ENCODE measurements at places on chromosomes 13 and 19. TPM values are rescaled to one million over a fixed set of nuclear protein-coding genes. Genes with fewer than 3 reads are reported as not detected.

GRCh38 chr19:19459073-19459472 is 53.6 kb downstream of the GATAD2A start:
- DNase-seq = no peak
- no peaks in the 10 kb centered on the region for H3K27me3 ChIP-seq
- no peaks in the 10 kb centered on the region for H3K36me3 ChIP-seq
- peaks cover 46% of the 10 kb centered on the region for H3K4me1 ChIP-seq
- H3K4me3 ChIP-seq = no peak overlapping the region

- H3K27ac ChIP-seq = no peak overlapping the region
- H3K4me3 ChIP-seq = no peak overlapping the region
- H3K36me3 ChIP-seq = no peaks in the 10 kb centered on the region
- no peaks in the 10 kb centered on the region for H3K27me3 ChIP-seq
- H3K4me1 ChIP-seq = peaks cover 23% of the 10 kb centered on the region
These were observed 2.4 kb downstream of the PPP1R13L start for GRCh38 chr19:45402298-45403061.

DNA sequence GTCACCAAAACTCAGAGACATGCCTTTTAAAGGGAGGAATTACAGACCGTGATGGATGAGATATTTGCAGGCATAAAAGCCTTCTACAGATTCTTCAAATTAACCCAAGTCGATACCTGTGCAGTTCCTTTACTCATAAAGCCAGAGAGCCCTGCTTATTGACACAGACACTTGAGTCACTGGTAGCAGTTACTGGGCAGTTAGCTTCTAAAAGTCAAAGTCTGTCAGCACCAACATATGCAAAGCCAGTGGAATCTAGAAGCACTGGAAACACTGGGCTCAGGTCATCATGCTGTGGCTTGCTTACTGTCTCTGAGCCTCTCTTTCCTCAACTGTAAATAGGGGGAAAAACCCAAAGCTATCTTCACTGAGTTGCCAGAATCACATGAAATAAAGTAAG is 25.7 kb upstream of the LRCH1 start:
- DNase-seq = no peak
- no peaks in the 10 kb centered on the region for H3K4me1 ChIP-seq
- H3K36me3 ChIP-seq = no peaks in the 10 kb centered on the region
- H3K4me3 ChIP-seq = no peak overlapping the region
- no peaks in the 10 kb centered on the region for H3K27me3 ChIP-seq
- H3K27ac ChIP-seq = no peak overlapping the region

PLPPR3 gene
- not detected for total RNA-seq

DNA sequence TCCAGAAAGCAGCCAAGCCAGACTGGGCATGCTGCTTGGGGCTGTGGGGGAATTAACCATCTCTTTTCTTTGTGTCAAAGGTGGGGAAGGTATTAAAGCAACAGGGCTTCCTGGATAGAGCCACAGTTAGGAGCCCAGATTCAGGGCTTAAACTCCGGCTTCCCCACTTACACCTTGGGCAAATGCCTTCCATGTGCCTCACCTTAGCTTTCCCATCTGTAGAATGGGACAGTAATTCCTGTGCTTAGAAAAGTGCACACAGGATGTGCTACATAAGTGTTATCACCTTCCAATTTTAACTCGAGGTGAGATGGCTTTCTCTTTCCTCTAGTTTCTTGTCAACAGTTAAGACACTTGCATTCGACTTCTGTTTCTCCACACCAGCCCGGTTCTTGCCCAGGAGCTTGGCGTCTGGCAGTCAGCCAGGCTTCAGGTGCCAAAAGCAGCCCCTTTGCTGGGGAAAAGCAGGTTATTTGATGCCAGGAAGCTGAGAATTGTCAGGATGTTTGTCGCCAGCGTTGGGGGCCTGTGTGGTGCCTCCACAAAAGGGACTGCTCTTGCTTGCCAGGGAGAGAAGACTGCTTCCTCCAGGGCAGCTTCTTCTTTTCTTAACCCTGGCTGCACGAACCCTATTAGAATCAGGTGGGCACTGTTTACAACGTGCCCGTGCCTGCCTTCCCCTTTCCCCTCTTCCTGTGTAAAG is 79.2 kb downstream of the SIPA1L3 start:
- H3K4me3 ChIP-seq = no peak overlapping the region
- no peaks in the 10 kb centered on the region for H3K36me3 ChIP-seq
- no peaks in the 10 kb centered on the region for H3K27me3 ChIP-seq
- no peak overlapping the region for H3K27ac ChIP-seq
- peaks cover 15% of the 10 kb centered on the region for H3K4me1 ChIP-seq
- DNase-seq = no peak

ZSCAN1 gene
- not detected for total RNA-seq

ATP4B gene
- total RNA-seq = not detected

DNA sequence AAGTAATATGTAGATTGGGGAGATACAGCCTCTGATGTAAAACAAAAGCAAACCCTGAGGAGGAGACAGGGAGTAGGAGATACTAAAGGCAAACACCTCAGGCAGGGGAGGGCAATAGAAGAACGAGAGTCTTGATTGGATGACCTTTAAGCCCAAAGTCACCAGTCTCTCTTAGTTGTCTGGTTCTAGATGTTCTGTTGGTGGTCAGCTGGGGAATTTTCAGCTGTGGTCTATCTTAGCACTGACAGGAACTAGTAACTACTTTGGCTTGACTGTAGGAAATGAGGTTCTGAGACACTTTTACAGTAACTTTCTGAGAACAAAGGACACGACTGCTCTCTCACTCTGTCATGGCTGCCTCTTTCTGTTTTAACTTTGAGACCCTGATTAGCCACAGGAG is 290.7 kb upstream of the MIR17HG start:
- no peaks in the 10 kb centered on the region for H3K27me3 ChIP-seq
- H3K4me3 ChIP-seq = no peak overlapping the region
- no peaks in the 10 kb centered on the region for H3K4me1 ChIP-seq
- DNase-seq = no peak

DNA sequence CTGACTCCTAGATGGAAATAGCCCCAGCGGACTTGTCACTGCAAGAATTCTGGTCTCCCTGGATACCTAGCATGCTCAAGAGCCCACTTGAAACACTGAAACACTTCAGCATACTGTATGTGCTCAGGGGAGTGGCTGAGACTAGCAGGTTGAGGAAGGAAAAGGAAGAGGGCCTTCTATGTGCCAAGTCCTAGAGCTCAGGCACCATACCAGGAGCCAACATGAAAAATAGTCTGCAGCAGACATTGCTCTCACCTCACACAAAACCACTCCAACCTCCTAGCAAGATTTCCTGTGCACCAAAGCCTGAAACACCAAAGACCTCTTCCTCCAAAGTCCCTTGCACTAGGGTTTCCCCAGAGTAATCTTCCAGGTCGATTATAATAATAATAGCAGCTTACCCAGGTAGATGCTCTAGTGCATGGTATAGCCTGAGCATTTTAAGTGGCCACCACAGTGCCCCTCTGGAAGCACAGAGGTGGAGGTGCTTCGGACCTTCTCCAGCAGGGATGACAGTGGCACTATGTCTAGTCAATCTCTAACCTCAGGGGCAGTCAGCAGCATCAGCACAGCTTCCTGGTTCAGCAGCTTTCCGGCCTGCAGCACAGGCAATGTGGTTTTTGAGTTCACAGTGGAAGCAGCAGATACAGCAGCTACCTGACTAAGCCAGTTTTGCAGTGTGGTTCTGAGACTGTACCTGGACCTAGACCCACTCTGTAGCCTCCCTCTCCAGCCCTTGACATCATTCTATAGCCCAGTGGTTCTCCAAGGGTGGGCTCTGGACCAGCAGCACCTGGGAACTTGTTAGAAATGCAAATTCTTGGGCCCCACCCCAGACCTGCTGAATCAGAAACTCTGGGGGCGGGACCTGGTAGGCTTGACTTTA is 45.6 kb upstream of the UBE2L5 start:
- no peaks in the 10 kb centered on the region for H3K36me3 ChIP-seq
- H3K4me1 ChIP-seq = no peaks in the 10 kb centered on the region
- DNase-seq = peak; percentile 69
- no peak overlapping the region for H3K4me3 ChIP-seq

NALCN gene
- total RNA-seq = 0.27 TPM

SOX1 gene
- not detected for total RNA-seq
